ENCODE measurements at places on chromosomes 2 and 18.

DNA sequence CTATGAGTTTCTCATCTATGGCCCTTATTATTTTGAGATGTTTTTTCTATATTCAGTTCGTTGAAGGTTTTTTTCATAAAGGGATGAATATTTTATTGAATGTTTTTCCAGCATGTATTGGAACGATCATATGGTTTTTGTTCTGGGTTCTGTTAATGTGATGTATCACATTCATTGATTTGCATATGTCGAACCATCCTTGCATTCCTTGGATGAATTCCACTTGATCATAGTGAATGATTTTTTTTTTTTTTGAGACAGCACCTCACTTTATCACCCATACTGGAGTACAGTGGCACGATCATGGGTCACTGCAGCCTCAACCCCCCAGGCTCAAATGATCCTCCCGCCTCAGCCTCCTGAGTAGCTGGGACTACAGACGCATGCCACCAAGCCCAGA lies 5.5 kb upstream of the NEMP2 start:
- no peak for DNase-seq

DNA sequence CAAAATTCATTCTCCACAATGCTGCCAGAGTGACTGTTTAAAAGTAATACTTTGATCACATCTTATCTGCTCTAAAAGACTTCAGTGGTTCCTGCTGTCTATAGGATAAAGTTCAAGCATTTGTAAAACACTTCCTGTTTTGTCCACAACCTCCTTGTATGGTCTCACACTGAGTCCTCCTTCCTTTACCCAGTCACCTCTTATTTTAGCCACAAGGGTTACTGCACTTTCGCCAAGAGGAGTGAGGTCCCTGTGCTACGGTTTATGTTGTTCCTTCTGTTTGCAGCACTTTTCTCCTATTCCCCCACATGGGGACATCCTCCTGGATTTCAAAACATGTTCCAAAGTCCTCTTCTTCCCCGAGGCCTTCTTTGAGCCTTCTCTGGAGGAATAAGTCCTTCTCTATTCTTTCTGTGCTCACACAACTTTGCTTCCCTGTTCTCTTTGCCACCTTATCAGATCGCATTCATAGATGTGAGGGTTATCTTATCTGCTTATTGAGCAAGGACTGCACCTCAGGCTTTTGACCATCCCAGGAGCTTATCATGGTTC lies 112.2 kb upstream of the NABP1 start:
- no peak for DNase-seq

DNA sequence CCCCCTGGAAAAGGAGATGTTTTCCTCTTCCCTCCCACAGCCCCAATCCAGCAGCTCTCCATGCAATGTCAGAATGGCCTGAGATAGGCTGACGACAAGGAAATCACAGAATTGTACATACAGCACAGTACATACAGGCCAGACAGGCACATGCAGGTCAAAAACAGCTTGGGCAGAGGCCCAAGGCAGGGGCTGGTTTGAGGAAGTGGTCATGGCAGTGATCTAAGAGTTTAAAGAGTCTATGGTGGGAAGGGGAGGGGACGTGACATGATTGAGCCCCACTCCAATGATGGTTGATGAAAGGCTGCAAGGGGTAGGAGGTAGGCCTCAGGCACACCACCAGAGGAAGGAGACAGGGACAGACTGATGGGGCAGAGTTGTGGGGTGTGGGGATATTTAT lies 4.3 kb downstream of the DCTN1 start:
- DNase-seq: no peak

DNA sequence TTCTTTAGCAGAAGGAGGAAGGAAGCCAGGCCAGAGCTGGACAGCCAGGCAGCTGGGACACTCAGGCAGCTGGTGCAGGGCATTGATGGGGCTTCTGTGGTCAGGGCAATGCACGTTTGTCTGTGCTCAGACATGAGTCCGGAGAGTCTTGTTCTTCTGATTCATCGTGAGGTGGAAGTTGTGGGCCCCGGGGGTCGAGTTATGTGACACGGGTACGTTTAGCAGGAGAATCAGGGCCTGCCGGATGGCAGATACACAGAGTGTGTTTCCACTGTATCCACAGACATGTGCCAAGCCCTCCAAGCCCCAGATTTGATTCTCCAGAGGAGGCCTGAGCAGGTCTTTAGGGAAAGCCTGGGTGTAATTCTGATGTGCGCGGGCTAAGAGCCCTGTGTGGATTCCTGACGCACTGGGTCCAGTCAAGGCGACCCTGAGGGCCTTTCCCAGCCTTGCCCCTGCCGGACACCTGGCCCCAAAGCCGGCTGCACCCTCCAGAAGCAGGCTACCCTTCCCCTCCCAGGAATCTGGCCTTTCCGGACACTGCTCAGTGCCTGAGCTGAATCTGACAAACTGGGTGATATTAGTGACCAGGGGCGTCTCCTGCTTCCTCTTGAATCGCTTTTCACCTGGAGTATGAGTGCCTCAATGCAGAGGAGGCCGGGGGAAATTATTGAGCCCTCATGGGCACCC lies 10.1 kb downstream of the ARHGEF4 start:
- no peak for DNase-seq

DNA sequence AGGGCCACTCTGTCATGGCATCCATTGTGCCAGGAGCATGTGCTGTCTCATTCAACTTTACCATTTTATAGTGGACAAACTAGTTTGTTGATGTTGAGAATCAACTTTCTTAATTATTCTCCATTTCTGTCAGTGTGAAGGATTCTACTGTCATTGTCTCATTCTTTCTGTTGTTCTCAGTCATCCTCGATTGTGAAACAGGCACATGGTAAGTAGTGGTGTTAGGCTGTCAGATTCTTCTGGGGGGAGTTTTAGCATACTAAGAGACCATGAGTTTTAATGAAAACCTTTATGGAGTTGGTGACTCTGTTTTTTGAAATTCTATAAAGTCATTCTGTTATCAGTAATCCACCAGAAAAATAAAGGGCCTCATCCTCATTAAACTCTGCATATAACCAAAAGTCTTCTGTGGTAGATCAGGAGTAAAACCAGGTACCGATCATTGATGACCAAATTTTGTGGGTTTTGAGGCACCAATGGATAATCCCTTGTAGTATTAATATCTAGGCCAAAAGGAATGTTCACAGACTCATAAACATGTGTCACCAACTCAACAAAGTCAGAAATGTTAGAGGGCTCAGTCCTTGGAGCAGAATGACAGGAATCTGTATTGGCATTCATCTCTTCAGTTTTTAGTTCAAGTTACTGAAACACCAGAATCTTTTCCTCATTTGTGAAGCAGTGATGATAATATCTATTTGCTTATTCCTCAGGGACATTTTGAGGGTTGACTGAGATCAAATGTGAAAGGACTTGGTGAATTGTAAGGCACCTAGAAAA lies 73.2 kb downstream of the CERS6 start:
- DNase-seq: no peak

GRCh38 chr2:199850218-199850717 lies 724 bp downstream of the FTCDNL1 start:
- no peak for DNase-seq

DNA sequence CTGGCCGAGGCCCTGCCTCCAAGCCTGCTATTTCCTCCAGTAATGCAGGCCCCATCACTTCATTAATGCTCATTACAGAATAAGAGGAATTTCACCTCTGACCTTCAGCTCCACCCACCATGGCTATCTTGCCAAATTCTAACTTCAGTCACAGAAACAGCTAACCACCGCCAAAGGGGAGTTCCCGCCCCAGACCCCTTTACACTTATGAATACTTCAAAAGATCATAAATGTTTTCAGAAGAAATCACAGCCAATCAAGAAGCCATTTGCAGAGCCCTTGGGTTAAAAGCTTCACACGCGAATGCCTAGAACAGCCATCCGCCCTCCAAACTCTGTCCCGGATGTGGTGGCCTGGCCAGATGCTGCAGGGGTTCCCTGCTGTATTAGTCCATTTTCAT lies 73.8 kb upstream of the TWIST2 start:
- DNase-seq: no peak

- DNase-seq: no peak
Measured at GRCh38 chr2:109436610-109437225, 177.0 kb downstream of the SEPTIN10 start.

GRCh38 chr2:6423944-6424343 lies 441.8 kb downstream of the CMPK2 start:
- no peak for DNase-seq

DNA sequence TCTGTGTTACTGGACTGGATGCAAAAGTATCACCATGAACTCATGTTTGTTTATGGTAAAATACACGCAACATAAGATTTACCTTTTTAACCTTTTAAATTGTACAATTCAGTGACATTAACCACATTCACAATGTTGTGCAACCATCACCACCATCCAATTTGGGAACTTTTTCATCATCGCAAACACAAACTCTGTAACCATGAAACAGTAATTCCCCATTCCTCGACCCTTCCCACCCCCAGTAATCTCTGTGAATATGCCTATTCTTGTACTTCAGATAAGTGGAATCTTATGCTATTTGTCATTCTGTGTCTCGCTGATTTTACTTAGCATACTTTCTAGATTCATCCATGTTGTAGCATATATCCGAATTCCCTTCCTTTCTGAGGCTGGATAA lies 31.1 kb upstream of the EPAS1 start:
- no peak for DNase-seq
